ENCODE measurements at places on chromosomes 1 and 21.

GRCh38 chr1:999725-1000356 lies at the start of gene HES4:
HES4 (minus strand) TSS chr1:1000097; CDS start chr1:999973, 124 bp downstream.
- DNase-seq: peak; percentile 49

- no peak for DNase-seq
These were observed 95.5 kb downstream of the MIS18A start for GRCh38 chr21:32183396-32183795.

- no peak for DNase-seq
These were observed 11.9 kb downstream of the KLHL12 start for GRCh38 chr1:202915146-202915545.

DNA sequence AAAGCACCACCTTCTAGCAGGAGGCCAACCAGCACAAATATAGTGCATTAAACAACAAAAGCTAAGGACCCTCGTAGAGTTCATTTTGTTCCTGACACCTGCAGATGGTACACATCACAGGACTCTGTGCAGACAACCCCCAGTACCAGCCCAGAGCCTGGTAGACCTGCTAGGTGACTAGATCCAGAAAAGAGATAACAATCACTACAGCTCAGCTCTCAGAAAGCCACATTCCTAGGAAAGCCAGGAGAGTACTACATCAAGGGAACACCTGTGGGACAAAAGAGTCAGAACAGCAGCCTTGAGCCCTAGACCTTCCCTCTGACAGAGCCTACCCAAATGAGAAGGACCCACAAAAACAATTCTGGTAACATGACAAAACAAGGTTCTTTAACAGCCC lies 344.7 kb upstream of the PTBP2 start:
- DNase-seq: no peak

GRCh38 chr1:117641536-117641935 lies 35.7 kb downstream of the TENT5C start:
- DNase-seq: no peak

DNA sequence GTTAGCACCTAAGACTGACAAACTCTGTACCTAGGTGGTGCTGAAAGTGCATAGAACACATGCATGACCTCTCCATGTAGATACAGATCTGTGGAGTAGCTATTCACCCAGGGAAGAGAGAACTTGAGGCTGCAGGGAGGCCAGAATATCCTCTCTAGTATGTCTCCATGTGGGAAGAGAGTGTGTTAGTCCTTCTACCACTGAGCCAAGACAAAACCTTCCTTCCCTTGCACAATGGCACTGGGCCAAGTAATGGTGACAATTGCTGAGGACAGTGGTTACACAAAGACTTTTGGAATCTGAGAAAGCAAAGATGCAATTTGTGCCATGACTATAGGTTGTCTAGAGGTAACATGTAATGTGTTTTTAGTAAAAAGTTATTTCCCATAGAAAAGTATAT lies 52.3 kb downstream of the C1orf198 start:
- no peak for DNase-seq

DNA sequence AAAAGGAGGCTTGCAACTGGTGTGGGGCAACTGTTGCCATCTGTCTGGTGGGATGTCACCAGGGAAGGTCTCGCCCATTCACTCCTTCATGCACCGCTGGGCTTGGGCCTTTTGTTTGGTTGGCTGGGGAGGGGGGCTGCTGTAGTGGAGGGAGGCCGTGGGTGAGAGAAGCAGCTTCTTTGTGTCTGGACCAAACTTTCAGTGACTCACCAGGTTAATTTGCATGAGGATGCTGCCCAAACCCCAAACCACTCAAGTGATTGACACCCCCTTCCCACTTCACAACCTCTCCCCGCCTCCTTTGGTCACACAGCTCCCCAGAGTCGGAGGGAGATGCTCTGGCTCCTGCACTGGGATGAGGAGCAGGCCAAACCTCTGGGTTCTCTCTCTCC lies 19.7 kb downstream of the BTG2 start:
- peak; percentile 37 for DNase-seq
